NCI-H526 (cell line): ENCODE measurements at places on chromosomes 1 and 21.

DNA sequence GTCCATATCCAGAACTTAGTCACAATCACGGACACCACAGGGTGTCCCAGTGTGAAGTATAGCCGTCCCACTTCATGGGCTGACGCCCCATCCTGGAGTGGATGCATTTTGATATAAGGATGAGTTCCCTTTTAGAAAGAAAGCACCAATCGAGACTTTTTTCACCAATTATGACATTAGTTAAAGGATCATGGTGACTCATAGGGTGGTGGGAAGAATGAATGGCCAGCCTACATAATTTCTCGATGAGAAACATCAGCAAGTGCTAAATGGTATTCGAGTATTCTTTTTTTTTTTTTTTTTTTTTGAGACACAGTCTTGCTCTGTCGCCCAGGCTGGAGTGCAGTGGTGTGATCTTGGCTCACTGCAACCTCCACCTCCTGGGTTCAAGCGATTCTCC, 38.5 kb upstream of the USP1 start:
- DNase-seq, result no peak

- no peak for DNase-seq
Observed at GRCh38 chr1:171252482-171252881, 4.2 kb downstream of the FMO1 start.

DNA sequence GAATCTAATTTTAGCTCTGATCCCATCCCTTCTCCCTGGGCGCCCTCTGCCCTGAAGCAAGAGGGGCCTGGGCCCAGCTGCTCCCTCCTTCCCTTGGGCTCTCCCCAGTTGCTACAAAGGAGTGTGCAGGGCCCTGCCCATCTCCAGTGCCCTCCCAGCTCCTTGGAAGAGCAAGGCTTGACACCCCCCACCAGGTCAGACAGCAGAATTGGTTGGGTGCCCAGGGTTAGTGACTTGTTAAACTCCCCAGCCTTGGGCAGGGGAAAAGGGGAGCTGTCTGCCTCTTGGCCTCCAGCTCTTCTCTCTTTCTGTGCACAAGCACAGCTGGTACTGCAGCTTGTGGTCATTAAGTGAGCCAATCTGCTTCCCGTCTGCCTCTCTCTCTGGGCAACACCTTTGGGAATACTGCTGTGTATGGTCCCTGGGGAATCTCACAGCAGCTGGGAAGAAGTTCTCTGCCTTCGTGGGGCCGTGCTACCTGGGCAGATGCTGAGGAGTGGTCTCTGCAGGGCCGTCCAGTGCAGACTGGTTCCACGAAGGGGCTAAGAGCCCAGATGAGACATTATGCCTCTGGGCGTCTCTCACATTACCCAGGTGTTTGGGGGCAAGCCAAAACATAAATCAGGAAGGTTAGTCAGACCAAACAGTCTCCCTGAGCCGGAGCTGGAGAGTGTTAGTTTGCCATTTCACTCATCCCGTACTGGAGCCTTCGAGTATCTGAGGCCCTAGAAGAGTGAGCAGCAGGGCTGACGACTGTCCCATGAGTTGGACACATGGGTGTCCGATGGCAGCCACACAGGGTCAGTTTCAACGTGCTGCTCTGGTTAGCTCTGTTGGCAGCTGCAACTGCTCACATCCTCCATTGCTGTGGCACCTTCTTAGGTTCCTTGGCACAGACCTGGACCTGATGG, 37.3 kb downstream of the TMEM53 start:
- peak; percentile 55 for DNase-seq

DNA sequence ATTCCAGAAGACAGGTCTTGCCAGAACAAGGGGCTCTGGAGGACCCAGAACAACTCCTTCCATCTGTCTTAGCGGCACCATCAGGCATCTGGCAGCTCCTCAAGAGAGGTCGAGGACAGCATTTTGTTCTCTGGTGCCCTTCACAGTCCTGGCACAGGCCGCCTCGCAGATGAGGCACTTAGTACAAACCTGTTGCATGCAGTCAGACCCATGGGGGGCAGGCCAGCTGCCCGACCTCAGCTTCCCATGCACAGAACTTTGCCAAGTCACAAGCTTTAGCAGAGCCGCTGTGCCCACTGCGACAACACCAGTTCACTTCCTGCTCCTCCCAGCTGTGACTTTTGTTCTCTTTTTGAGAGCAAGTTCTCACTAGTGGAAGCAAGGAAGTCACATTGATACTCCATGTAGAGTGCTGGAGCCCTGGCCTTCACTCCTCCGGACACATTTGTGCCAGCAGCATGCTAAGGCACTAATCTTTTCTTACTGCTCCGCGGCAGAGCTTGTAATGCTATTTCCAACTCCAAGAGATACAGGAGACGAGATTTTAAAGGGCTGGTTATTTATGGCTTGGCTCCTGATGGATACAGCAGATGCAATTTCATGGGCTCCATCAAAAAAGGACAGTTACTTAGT, 44.6 kb downstream of the HMGB4 start:
- no peak for DNase-seq

DNA sequence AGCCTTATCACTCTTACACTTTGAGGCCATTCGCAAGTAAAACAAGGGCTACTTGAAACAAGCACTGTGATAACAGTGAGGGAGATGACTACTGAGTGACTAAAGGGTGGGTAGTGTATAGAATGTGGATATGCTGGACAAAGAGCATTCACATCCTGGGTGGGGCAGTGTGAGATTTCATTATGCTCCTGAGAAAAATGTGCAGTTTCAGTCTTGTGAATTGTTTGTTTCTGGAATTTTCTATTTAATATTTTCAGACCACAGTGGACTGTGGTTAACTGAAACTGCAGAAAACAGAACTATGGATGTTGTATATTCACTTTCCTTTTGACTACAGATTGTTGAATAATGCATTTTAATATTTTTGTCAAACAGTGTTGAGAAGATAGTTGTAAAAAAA, 25.1 kb upstream of the B3GALT2 start:
- DNase-seq, result no peak

DNA sequence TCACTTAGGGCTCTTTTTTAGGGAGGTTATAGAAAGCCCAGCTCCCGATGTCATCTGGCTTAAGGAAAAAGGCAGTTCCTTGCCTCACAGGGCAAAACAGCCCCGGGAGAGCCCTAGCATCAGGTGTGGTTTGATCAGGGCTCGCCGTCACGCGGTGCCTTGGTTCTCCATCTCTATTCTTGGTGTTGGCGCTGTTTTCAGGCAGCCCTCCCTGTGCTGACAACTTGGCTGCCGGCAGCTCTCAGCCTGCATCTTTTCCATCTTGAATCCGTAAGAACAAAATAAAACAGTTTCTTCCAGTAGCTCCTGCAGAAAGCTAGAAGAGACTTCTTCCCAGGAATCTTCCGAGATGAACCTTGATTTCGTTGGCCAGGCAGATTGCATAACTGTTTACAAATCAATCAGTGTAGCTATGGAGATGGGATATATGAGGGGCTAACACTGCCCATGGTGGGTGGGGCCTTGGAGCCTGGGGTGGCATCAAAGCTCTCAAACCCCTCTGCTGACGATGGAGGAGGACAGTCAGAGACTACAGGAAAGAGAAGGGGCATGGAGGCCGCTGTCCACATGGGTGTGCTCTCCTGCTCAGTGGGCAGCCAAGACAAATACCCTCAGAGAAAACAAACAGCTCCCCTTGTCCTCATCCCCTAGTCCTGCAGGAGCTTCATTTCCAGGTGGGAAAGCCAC, 370.7 kb upstream of the C1orf174 start:
- DNase-seq, result no peak

DNA sequence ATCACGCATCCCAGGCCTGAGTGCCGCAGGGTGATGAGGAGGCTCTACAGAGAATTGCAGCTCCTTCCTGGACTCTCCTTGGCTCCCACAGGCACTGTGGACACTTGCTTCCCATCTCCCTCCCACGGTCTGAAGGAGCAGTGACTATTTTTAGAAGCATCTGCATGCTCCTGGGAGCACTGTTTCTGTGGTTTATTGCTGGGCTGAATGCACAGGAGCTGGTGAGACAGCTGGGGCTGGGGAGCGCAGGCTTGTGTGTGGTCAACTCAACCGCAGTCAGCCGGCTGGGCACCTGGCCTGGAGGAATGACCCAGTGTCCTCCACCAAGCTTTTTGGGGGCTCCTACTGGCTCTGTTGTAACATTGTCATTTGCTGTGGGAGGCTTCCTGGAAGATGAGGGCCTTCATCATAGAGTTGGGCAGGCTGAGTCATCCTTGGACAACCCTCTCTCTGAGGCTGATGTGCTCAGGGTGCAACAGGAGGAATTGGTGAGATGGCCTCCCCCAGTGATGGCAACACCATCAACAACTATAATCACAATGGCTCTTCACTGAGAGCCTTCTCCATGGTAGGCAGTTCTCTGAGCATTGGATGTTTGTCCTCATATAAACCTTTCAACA, 1.7 kb downstream of the NFASC start:
- no peak for DNase-seq

GRCh38 chr1:86153836-86154235, 2.7 kb downstream of the COL24A1 start:
- no peak for DNase-seq

- no peak for DNase-seq
Observed at GRCh38 chr1:11746795-11747487, 11.0 kb downstream of the AGTRAP start.

- DNase-seq, result no peak
Observed at GRCh38 chr1:193589597-193590040, 403.2 kb upstream of the B3GALT2 start.

GRCh38 chr1:46405724-46406123, 11.6 kb downstream of the FAAH start:
- DNase-seq, result no peak

- no peak for DNase-seq
Observed at GRCh38 chr1:21313886-21314721, 23.8 kb upstream of the ECE1 start.

DNA sequence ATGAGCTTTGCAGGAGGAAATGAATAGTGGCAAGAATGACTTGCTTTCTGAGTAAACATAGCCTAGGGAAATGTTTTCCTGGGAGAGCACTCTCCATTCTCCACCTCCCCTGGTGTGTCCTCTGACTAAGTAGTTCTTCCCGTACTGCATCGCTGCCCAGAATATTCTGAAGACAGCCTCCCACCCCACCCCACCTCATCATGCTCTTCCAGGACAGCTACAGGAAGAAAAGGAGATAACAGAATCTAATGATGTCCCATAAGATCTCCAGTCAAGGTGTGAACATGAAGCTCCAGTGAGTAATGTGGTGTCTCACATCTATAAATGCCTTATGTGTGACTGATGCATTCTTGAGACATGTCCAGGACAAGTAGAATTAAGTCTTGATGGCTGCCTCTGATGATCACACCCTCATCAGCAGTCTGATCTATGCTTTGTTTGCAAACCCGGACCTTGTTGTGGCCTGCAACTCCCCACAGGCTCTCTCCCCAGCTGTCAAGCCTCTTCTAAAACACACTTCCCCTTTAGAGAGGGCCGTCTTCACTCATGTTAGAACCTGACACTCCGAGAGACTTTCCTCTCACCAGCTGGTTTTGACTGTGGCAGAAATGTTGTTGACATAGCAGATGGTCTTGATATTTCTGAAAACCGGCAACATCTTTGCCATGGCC, 183.0 kb downstream of the CYYR1 start:
- no peak for DNase-seq

GRCh38 chr1:121546830-121547591, 362.2 kb downstream of the SRGAP2C start:
- DNase-seq, result no peak

DNA sequence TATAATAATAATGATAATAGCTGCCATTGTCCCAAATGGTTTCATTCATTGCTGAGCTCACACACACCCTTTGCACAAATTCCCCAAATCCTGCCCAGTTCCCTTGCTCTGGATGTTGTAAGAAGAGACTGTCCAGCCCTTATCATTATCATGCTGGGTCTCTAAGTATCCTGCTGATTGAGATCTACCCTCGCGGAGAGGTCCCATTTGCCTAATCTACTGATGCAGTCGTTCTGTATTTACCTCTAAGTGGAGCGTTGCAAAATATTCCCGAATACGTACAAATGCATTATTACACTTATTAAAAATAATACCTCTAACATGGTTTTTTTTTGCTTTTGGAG, 51.2 kb downstream of the TNFRSF8 start:
- no peak for DNase-seq

DNA sequence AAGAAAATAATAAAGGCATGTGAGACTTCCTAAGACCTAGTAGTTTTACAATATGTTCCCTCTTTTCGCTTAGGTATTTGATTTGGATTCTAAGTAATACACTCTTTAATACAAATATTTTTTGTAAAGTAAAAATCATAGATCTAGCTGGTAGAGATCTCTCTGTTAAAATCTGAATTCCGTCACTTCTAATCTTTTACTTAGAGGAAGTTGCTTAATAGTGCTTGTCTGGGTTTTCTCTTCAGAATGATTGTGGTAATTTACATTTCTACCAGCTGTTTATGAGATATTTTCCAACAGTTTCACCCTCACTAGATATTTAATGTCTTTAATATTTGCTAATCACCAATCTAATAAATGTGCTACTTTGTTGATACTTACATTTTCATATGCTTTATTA, 23.3 kb downstream of the RBM11 start:
- DNase-seq, result no peak

GRCh38 chr21:27555996-27556395, 589.1 kb upstream of the ADAMTS5 start:
- DNase-seq, result no peak

- no peak for DNase-seq
Observed at GRCh38 chr1:155777582-155777981, 79.4 kb downstream of the GON4L start.

- DNase-seq, result no peak
Observed at GRCh38 chr1:220457957-220458609, 69.9 kb upstream of the MARK1 start.

DNA sequence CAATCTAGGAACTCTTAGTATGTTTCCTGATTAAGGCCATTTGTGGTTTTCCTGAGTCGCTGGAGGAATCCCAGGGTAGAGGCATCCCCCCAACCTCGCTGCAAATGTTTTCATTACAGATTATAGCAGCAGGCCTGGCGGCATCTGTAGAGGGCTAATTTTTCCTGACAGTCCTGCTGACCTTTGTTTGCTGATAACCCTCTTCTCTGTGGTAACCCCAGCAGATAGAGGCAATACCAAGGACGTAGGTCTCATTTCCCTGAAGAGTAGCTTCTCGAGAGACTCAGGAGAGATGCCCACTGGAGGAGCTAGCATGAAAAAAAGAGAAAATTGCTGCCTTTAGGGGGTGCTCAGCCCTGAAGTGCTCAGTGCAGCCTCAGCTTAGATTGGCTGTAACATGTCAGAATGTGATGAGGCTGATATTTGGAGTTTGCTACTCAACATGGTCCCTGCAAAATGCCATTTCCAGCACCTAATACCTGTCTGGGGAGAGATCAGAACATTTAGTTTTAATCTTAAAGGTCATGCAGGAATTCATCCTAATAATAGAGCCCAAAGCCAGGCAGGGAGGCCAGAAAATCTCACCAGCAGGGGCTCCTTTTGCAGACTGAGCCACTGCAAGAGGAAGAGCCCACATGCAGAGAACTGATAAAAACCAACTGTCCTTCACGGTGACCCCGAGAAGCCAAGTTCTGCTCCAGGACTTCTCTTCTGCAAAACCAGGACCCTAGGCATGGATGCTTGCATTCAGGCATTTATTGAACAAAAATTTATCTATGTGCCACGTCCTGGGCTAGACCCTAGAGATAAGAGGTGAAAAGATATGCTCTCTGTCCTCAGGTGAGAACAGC, 184.5 kb downstream of the KAZN start:
- DNase-seq, result no peak
